ENCODE measurements at places on chromosomes 5 and 9.

- peak; percentile 1 for DNase-seq
Observed at GRCh38 chr5:108345541-108346171, 36.2 kb downstream of the FBXL17 start.

DNA sequence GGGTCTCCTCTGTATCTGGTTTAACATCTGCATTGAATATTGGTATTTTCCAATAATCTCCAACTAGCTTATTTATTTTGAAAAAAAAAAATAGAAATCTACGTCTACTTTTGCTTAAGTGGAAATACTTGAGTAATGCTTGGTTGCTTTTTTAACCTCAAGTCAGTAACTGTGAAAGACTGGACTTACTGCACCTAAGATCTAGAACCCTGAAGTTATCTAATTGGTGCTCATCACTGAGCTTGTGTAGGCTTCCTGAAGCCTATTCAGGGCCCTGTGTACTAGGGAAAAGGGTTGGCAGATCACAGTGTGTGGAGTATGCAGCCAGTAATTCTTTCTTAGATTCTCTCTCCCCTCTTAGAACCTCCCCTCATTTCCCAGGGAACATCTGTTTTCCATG lies 16.2 kb downstream of the SLC1A1 start:
- DNase-seq: no peak

DNA sequence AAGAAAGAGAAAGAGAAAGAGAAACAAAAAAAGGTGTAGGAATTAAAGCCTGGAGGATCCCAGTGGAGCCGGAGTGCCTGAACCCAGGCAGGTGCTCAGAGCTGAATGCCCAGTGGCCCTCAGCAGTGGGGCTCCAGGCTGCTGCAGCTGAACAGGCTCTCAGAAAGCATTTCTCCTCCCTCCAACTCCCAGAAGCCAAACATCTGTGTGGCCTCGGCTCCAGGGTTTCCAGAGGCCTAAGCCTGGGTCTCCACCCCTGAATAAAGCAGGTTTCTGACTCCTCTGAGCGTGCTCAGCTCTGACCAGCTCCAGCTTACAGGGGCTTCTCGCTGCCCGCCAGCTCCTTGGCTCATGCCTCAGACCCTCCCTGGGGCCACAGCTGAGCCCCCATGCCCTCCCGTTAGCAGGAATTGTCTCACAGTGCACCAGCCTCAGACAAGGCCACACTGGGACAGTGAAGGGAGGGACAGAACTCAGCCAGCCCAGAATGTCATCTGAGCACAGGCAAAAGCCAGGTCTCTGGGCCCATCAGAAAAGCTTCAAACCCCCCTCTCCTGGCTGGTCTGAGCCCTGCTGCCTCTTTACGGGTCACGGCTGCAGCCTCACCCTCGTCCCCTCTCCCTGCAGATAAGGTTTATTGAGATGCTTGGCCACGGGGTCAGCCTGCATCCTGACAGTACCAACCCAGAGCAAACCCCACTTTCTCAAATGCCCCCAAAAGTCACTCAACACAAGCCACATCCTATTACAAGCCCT lies 114.4 kb upstream of the PPP1R26 start:
- no peak for DNase-seq

DNA sequence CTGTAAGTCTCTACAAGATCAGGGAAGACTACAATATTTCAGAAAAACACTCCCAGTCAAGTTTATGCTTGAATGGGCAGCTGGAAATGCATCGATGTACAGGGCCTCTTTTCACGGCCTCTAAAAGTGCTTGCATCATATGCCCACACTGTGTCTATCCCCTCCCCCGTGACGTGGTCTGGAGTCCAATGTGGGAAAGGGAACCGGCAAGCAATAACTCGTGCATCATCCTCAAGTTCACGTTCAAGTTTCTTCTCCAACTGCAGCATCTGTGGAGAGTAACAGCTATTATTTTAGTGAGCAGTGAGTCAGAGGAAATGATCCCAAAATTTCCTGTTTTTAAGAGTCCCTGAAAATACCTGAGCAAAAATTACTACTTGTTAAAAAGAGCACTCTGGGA lies 22.3 kb downstream of the ATPSCKMT start:
- no peak for DNase-seq

GRCh38 chr9:70510157-70510770 lies 95.8 kb upstream of the KLF9 start:
- DNase-seq: no peak

- DNase-seq: no peak
Observed at GRCh38 chr9:135491764-135492163, 8.7 kb upstream of the MRPS2 start.
